ENCODE measurements at places on chromosomes 7 and 10.

DNA sequence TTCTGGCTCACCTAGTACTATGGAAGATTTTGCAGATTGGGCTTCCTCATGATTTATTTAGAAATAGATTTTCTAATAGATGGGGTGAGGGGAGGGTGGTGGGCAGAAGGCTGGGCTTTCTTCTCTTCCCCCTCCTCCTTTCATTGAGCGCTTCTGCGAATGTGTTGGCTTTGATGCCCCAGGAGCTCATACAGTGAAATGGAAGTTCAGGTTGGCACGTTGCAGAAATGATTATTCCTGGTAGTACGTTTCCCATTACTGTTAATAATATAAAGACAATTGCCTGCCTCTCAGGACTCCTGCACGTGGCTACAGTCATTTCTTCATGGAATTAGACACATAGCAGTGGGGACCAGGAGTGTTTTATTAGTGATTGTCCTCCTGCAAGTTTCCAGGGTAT, 39.8 kb downstream of the TCF7L2 start:
- no peak for DNase-seq

DNA sequence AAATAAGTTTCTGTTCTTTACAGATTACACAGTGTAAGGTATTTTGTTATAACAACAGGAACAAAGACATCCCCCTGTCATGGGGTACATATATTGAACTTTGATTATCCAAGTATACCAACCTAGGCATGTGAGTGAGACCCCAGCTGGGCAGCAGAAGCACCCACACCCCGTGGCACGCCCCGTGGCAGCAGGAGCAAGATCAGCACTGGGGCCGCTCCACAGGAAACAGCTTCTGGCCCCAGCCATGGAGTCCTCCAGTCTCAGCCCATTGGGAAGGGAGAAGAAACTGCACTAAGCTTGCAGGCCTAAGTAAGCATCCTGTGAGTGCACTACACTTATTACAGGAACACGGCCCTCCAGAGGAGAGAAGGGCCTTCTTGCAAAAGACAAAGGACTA, 24.2 kb upstream of the TMEM72 start:
- DNase-seq = no peak

GRCh38 chr7:11252705-11253272, 279.1 kb downstream of the PHF14 start:
- no peak for DNase-seq

DNA sequence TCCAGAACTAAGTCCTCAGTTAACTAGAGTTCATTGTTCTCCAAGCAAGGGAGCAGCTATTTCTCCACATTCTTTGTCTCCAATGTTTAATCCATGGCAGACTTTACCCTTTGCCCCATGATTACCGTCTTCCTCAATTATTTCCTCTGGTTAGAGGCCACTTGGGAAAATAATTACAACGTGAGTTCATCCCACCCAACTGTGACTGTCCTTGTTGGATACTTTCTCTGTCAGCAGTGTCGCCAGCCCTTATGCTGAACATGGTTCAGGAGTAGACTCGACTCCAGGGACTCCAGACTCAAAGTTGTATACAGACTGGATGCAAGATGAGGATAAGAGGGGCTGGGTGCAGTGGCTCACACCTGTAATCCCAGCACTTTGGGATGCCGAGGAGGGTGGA, 17.1 kb upstream of the SEPHS1 start:
- DNase-seq = no peak

DNA sequence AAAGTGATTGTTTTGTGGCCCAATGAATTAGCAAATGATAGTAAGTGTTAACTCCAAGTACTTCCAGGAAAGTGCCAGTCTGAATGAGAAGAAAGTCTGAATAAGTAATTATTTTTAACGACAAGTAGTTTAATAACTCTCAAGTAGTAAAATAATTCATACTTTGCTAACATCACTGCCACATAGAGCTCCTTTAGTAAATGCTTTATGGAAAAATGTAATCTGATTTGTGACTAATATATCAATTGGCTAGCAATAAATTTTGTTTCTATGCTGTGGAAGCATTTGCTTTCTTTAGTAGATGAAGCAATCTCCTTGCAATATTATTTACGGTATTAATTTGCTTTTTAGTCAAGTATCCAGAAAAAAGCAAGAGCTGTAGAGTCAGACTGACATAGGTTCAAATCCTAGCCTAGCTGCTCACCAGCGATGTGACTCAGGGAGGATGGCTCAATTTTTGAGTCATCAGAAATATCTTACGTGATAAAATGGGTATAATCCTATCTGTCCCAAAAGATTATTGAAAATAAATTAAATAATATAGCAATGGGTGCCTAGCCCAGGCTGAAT, 329.3 kb downstream of the FGFR2 start:
- no peak for DNase-seq

- DNase-seq = no peak
These were observed 63.4 kb downstream of the RAMP3 start for GRCh38 chr7:45220846-45221618.

DNA sequence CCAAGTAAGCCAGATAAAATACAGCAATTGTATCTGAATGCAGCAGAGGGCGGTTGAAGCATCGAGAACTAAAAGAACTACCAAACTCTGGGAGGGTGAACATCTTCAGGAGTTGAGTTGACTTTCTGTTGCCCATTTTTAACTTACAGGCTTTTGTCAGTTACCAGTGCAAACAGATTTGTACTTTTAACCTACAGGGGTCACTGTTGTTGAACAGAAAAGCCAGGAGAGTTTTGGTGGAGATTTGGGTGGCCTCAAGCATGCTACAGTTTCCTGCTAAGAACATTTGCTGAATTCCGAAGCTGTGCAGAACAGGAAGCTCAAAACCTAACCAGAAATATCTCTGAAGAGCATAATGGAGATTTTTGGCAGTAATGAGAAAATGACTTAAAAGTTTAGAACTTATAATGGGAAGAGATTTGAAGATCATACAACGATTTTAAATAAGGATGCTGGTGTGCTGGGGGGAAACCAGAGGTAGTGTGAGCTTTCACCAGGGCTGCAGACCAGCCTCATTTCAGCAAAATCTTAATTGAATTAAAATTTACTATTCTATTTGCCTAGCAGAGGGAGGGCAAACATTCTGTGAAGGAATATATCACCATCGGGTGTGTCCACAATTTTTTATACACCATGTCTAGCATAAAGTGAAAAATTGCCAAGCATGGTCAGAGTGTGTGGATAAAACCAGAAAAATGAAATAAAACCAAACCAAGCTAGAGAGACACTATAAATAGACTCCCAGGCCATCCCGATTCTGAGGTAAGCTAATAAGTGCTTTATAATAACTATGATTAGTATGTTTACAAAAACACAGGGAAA, 208.6 kb upstream of the CCDC6 start:
- no peak for DNase-seq

GRCh38 chr7:1141651-1142050, 18.3 kb downstream of the ZFAND2A start:
- no peak for DNase-seq

GRCh38 chr10:70613941-70614340, 11.4 kb upstream of the PRF1 start:
- DNase-seq = no peak

- no peak for DNase-seq
These were observed 350.3 kb upstream of the TEX47 start for GRCh38 chr7:89145801-89146200.

DNA sequence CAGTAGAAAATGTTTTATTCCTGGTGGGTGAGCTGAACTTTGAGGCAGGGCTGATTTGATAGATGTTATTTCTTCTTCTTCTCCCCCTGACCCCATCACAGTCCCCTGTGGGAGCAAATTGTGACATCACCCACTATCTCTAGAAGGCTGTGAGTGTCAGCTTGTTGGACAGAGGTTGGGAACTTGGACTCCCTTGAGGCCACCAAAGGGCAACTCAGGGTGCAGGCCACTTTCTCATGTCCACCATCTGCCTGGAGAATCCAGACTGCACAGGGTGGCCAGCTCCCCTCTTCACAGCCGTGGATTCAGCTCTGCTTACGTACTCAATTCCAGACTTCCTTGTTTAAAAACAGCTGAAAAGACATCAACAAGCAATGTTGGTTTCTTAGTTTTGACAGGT, 103.0 kb downstream of the LRRC18 start:
- no peak for DNase-seq

- DNase-seq = no peak
These were observed 279.9 kb downstream of the NEBL start for GRCh38 chr10:20616918-20617810.

DNA sequence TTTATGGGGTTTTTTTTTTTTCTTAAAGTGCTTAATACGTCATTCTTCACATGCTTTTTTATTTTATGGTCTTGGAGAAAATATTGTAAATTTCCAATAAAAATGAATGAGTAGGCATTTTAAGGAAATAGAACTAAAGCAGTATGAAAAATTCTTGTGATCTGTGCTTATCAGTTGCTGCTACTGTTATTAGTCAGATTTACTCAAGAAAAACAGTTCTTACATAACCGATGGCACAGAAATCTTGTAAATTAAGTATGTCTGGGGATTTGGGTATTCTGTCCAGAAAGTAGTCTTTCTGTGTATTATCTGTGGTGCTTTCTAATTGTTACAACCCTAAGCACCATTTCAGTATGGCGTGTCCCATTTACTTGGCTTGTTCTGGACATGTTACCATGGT, 64.7 kb downstream of the LRGUK start:
- DNase-seq = no peak

GRCh38 chr7:157938211-157938610, 601.4 kb downstream of the DNAJB6 start:
- no peak for DNase-seq

DNA sequence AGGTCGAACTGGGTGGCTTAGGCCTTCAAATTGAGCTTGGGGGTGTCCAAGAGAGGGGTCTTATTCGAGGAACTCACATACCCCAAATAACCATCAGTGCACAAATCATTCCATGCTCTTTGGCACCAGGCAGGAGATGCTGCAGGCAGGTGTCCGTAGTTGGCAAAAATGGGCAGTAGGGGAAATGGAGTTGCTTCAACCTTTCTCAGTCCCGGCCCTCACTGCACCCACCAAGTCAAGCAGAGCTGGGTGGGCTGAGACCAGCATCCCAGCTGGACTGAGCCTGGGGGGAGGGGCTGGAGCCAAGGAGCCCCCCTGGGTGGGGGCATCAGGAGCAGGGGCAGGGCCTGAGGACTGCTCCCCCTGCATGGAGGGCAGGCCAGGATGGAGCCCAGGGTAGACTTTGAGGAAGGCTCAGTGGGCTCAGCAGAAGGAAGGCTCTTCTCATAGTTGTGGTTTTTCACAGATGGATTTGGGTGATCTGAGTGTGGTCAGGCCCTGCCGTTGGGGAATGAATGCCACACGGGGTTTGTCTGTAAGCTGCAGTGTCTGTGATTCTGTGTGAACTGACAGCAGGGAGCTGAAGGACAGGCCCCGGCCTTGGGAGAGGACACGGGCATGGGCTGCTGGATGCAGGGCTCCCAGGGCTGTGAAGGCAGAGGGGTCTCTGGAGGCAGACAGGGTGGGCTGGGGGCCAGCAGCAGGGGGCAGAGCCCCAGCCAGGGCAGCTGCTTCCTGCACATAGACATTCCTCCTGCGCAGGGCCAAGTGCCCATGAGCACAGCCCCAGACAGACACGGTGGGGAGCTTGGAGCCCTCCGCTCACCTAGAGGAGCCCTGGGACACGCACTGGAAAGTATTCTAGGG, 144.5 kb downstream of the ADCY1 start:
- DNase-seq = no peak

GRCh38 chr7:27138985-27139333, 4.5 kb downstream of the HOXA5 start:
- DNase-seq = no peak

DNA sequence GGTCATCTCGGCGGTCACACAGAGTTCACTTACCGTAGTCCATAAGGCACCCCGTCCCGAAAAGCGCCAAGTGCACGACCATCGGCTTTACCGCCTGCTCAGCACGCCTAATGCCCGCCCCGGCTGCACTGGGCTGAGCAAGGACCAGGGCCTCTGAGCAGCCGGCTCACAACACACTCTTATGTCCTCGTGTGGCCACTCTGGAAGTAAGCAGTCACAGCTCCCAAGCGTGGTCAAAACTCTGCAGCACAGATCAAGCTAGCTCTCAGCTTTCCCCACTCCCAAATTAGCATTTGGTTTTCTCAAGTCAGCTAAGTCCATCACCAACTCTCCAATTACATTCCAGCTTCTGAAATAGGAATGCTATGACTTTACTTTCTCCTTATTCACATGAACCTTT, 57.7 kb downstream of the MAD1L1 start:
- no peak for DNase-seq

DNA sequence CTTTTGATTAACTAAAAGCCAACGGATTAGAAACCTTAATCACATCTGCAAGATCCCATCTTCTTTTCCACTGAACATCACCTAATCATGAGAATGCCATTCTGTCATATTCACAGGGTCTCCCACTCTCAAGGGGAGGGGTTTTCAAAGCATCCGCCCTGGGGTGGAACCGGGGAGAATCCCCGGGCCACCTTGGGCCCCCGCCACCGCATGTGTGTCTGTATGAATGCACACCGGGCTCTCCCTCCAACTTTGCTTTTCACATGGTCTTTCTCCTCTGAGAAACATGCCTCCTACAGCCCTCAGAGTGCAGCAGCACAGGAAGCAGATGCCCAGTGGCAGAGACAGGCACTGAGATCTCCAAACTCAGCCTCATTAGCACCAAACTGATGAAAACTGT, 233.2 kb upstream of the PPP2R2D start:
- DNase-seq = no peak

DNA sequence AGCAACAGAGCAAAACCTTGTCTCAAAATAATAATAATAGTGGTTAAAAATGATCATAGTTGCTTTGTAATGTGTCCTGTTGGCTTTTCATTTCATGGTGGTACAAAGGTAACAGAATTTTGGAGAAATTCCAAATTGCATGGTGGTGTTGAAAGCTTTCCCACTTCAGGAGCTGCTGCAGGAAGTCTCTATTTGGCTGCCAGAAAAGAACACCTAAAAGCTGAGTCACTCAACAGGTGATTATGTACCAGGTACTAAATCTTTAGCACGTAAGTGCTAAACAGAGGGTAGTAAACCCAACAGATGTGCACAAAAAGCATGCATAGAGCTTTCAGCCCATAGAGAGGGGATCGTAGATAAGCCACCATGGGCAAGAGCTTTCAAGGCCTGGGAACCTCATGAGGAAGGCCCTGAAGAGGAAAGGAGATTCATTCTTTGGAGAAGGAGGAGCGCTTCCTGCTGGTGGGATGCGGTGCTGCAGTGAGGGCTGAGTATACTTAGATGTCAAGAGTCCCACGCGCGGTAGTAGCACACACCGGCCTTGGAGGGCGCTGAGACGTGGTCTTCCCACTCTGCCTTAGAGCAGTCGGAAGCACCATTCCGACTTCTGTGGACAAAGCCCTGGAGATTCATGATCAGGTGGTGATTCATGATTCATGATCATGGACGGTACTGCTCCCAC, 118.7 kb downstream of the RALA start:
- DNase-seq = no peak

All from stimulated activated CD8-positive, alpha-beta memory T cell treated with anti-CD3 and anti-CD28 coated beads, Interleukin-7, amount 100 ng/mL, for 1 hour (primary cell).